ENCODE measurements at places on chromosomes 4 and X.

DNA sequence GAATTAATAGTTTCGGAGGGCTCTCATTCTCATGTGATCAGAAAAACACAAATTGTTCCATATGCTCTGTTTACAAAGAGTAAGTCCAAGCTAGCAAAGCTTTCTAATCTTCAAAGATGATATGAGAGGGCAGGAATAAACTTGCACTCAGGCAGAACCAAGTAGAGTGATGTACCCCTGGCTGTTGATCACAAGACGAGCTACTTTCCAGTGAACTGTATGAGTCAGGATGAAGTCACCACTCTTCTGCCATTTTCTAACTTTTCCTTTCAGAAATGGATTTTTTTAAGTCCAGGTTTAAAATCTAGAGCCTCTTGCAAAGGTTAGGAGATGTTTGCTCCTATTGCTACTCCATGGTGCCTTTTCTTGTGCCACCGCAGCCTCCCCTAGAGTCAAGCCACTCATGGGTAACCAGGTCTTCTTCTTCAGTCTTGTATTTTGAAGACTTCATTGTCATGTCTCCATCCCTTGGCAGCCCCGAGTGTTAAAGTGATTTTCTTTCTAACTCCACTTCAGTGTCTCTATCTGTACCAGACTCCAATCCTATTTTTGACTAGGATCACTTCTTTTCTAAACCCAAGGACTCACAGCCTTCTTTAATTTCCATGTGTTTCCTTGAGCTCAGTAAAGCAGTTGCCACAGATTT lies 171.9 kb upstream of the GALNT7 start:
- DNase-seq, result no peak

GRCh38 chrX:20517565-20517964 lies 250.9 kb upstream of the RPS6KA3 start:
- no peak for DNase-seq

- DNase-seq, result no peak
These were observed 133.7 kb upstream of the CPXCR1 start for GRCh38 chrX:88613338-88613737.

- no peak for DNase-seq
These were observed 2.9 kb upstream of the ZMYM3 start for GRCh38 chrX:71256856-71257255.

DNA sequence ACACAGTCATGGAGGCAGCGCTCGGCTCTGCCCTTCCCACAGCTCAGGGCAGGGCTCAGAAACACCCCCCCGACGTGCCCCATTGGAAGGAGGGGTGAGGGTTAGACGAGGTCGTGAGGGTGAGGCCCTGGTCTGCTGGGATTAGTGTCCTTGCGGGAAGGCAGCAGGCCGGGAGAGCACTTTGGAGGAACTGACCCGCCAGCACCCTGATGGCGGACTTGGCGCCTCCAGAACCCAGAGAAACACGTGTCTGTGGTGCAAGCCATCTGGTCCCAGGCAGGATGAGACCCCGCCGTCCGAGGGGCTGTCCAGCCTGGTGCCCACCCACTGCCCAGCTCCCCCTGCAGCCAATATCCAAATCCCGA lies 26.3 kb downstream of the TACC3 start:
- no peak for DNase-seq
